A549 treated with CpdA at 1 μM for 4 hours (cell line): ENCODE measurements at places on chromosomes 12 and 14. TPM values are rescaled to one million over a fixed set of nuclear protein-coding genes. Genes with fewer than 3 reads are reported as not detected.

The SYNE2 gene
- total RNA-seq, result 8.9 to 11.4 TPM (median 9.7 TPM) in 5 replicates

The KRT77 gene
- not detected in 5 replicates for total RNA-seq

The PLEKHD1 gene
- total RNA-seq, result 0.02 to 0.03 TPM in 2 of 5 replicates, not detected in the others

The CLEC4E gene
- total RNA-seq, result 0.07 to 0.30 TPM (median 0.20 TPM) in 4 of 5 replicates, not detected in the other

The GPRC5D gene
- not detected in 5 replicates for total RNA-seq

The MIP gene
- total RNA-seq, result 0.14 to 0.26 TPM (median 0.20 TPM) in 3 of 5 replicates, not detected in the others

The TAS2R31 gene
- 0.08 to 0.13 TPM in 2 of 5 replicates, not detected in the others for total RNA-seq

The PHLDA1 gene
- total RNA-seq, result 43.8 to 64.2 TPM (median 56.1 TPM) in 5 replicates

The TPH2 gene
- not detected in 5 replicates for total RNA-seq

The TMEM179 gene
- total RNA-seq, result 0.15 to 0.63 TPM (median 0.38 TPM) in 5 replicates

The SERPINA10 gene
- total RNA-seq, result 0.08 TPM in 1 of 5 replicates, not detected in the others

The KRT6C gene
- total RNA-seq, result not detected in 5 replicates

The DDN gene
- total RNA-seq, result 0.64 to 0.74 TPM (median 0.66 TPM) in 5 replicates

The HOXC10 gene
- 2.2 to 3.1 TPM (median 2.8 TPM) in 5 replicates for total RNA-seq

The PLD4 gene
- 0.13 to 0.39 TPM (median 0.21 TPM) in 5 replicates for total RNA-seq

The C1S gene
- total RNA-seq, result 36.8 to 62.7 TPM (median 41.0 TPM) in 5 replicates

The VASH1 gene
- 3.3 to 4.6 TPM (median 3.8 TPM) in 5 replicates for total RNA-seq

The ENDOU gene
- total RNA-seq, result not detected in 5 replicates
